ENCODE measurements at places on chromosomes 5 and 9. TPM values are rescaled to one million over a fixed set of nuclear protein-coding genes. Genes with fewer than 3 reads are reported as not detected.

DNA sequence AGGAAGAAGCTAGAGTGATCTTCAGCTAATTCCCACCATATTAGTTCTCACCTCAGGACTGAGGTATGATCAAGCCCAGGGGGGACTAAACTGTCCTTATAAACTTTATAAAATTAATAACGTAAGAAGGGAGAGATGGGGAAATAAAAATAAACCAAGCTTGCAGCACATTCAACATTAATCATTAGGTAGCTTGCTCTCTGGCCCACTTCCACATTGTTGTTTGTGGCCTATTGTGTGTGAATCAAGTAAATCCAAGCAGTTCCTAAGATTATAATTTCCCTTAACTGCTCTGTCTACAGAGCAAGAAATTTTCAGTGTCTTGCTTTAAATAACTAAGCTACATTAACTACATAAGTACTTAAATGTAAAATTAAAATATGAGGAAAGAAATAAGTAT, 131.3 kb upstream of the ABCA1 start:
- H3K4me1 ChIP-seq, result peaks cover 7% of the 10 kb centered on the region
- no peaks in the 10 kb centered on the region for H3K27me3 ChIP-seq
- H3K27ac ChIP-seq, result no peak overlapping the region
- H3K36me3 ChIP-seq, result no peaks in the 10 kb centered on the region

PRELID2 gene
- total RNA-seq, result 1.7 TPM

GRCh38 chr9:132733260-132733815, 63.1 kb downstream of the GTF3C4 start:
- H3K4me1 ChIP-seq, result no peaks in the 10 kb centered on the region
- no peaks in the 10 kb centered on the region for H3K36me3 ChIP-seq
- H3K27me3 ChIP-seq, result peaks cover 45% of the 10 kb centered on the region
- no peak overlapping the region for H3K27ac ChIP-seq
- no peak for DNase-seq

- H3K27me3 ChIP-seq, result no peaks in the 10 kb centered on the region
- no peak overlapping the region for H3K4me3 ChIP-seq
- H3K27ac ChIP-seq, result no peak overlapping the region
- H3K36me3 ChIP-seq, result no peaks in the 10 kb centered on the region
- no peak for DNase-seq
Measured at GRCh38 chr5:50328193-50328729, 112.8 kb downstream of the EMB start.

OR1J2 gene
- not detected for total RNA-seq

GRCh38 chr9:114503522-114504340, 1.5 kb downstream of the WHRN start:
- H3K4me3 ChIP-seq, result peak overlapping the region; percentile 69
- DNase-seq, result no peak
- H3K27ac ChIP-seq, result no peak overlapping the region
- H3K4me1 ChIP-seq, result no peaks in the 10 kb centered on the region
- no peaks in the 10 kb centered on the region for H3K36me3 ChIP-seq

DNA sequence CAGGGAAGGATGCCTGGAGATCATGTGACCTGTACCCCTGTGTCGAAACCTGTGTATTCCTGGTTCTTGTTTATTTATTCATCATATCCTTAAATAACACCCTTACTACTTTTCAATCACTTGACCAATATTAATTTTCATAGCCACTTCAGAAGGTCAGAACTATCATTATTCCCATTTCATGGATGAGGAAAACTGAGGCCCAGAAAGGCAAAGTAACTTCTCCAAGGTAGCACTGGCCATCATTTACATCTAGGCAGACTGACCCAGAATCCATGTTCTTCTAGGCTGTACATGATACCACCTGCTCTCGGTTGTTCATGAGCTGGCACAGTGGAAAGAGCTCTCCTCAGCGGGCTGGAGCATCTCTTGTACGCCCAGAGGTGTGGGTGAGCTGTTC, 49.4 kb downstream of the KCNIP1 start:
- H3K4me1 ChIP-seq, result no peaks in the 10 kb centered on the region
- no peaks in the 10 kb centered on the region for H3K27me3 ChIP-seq
- no peaks in the 10 kb centered on the region for H3K36me3 ChIP-seq
- no peak overlapping the region for H3K27ac ChIP-seq

PRRX2 gene
- 0.27 TPM for total RNA-seq

FBP2 gene
- total RNA-seq, result 55.8 TPM

IQGAP2 gene
- 2.1 TPM for total RNA-seq
